ENCODE measurements at places on chromosomes 7 and 10. TPM values are rescaled to one million over a fixed set of nuclear protein-coding genes. Genes with fewer than 3 reads are reported as not detected.

The CAV2 gene
- 335 TPM for total RNA-seq

The HOXA11 gene
- total RNA-seq: 4.0 TPM

The SEMA4G gene
- total RNA-seq: 0.84 TPM

The GRM8 gene
- total RNA-seq: not detected

The LRRN3 gene
- not detected for total RNA-seq

The ELFN1 gene
- 0.84 TPM for total RNA-seq

The CLDN4 gene
- total RNA-seq: 0.10 TPM

The CALN1 gene
- not detected for total RNA-seq

The HTR5A gene
- total RNA-seq: not detected

The PRR15 gene
- 0.30 TPM for total RNA-seq

The SLC26A5 gene
- total RNA-seq: not detected

The AKR1C8 gene
- total RNA-seq: not detected

The SFRP5 gene
- total RNA-seq: not detected

The FBXL13 gene
- total RNA-seq: 0.87 TPM

The ADAM12 gene
- 0.20 TPM for total RNA-seq

All from mammary microvascular endothelial cell (primary cell).